ENCODE measurements at places on chromosomes 6 and 20.

- no peak for DNase-seq
Observed at GRCh38 chr6:132365281-132365907, 35.9 kb downstream of the MOXD1 start.

DNA sequence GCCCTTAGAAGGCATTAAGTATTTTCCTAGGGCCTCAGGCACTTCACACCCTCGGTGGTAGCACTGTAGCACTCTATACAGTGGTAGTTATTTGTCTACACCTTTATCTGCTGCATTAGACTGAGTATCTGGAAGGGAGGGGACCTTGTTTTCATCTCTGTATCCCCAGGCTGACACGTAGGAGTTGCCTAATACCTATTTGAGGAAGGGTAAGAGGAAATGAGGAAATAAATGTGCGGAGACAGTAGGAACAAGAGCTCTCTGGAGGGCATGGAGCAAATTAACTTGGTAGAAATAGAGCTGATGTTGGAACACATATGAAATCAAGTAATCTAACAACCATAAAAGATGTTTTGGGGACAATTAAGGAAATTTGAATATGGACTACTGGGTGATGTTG lies 3.9 kb downstream of the CNPY3 start:
- DNase-seq, result no peak

- no peak for DNase-seq
Observed at GRCh38 chr6:138526822-138527235, 27.5 kb upstream of the NHSL1 start.

DNA sequence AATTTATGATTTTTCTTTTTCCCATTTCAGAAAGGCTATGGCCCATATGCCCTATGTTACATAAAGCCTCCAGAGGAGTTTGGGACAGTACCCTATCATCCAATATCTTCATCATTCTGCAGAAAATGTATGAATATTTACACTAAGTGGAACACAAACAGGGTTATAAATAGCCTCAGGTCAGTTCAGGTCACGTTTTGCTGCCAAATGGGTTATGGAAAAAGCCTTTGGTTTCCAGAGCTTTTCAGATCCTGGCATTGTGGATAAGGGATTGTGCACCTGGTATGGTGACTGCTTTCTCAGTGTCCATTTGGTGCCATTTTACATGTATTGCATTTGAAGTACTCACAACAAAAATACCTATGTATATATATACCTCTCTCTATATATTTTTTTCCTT lies 29.4 kb downstream of the UTRN start:
- no peak for DNase-seq

- no peak for DNase-seq
Observed at GRCh38 chr6:122568350-122568749, 41.9 kb upstream of the PKIB start.

GRCh38 chr6:151154418-151154817 lies 85.3 kb upstream of the AKAP12 start:
- peak; percentile 45 for DNase-seq

DNA sequence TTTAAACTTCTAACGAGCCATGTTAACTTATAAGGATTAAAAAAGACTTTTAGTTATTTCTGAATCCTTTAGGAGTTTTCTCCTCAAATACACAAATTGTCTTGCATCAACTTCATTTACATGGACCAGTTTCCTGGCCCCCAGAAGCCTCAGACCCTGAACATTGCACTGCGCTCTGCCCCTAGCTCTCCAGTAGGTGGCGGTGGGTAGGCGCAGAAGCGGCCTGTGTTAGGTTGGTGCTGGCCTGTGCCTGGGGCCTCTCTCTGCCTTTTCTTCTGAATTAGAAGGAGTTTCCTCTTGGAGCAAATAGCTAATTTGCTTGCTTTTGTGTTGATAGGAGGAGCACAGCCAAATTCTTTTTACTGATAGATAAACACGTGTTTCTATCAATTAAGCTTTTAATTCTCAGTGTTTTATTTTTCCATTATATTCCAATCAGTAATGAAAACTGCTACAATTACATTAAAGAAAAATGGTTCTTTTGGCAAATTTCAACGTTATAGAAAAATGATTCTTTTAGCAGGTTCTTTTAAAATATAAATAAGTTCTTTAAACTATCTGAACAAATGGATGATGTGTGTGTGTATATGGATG lies 44.4 kb downstream of the DTD1 start:
- DNase-seq, result peak; percentile 81

- no peak for DNase-seq
Observed at GRCh38 chr6:44008821-44009370, 118.4 kb downstream of the MRPL14 start.

- DNase-seq, result no peak
Observed at GRCh38 chr6:132490024-132490423, 22.9 kb downstream of the STX7 start.

- DNase-seq, result no peak
Observed at GRCh38 chr6:23647045-23647444, 479.0 kb upstream of the NRSN1 start.

- no peak for DNase-seq
Observed at GRCh38 chr6:4449409-4449808, 314.0 kb upstream of the ECI2 start.

DNA sequence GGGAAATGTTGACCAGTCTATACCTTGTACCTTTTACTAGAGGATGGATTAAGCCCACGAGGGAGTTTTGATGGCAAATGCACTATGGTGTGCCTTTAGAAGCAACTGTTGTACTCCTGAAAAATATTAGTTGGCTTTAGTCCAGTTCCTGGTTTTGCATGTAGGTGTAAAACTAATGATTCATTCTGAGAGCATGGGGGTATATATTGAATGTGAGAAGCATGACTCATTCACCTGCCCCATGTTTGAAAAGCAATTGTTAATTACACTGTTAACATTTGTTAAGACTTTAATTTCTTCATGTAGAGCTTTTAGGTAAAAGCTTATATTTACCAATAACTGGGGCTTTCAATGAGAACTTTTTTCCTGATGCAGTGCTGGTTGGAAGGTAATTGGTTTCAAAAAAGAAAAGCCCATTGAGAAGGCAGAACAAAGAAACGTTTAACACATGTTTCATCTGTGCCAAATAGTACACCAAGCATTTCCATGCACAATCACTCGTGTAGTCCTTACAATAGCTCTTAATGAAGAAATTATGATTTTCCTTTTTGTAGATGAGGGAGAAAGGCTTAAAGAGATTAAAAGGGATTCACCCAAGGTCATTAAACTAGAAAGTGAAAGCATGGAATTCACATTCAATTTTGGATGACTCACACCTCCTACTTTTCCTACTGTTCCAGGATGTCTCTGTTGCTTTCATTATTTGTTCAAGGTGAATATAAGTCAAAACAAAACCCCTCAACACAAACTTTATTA lies 134.1 kb downstream of the CCDC170 start:
- DNase-seq, result no peak

DNA sequence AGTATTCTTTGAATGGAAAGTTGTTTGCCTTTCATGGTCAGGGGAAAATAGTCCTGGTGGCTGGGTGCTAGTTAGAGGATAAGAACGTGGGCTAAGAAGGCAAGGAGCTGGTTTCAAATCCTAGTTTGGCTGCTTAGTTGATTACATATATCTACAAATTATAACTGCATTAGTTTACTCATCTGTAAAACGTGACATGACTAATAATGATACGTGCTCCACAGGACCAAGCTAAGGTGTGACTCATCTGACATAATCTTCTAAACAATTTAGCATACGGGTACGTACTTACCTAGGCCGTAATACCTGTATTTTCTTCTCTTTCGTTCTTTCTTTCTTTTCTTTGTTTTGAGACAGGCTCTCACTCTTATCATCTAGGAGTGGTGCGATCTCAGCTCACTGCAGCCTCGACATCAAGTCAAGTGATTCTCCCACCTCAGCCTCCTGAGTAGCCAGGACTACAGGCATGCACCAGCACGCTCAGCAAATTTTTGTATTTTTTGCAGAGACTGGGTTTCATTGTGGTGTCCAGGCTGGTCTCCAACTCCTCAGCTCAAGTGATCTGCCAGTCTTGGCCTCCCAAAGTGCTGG lies 1274.2 kb upstream of the GJE1 start:
- DNase-seq, result no peak

DNA sequence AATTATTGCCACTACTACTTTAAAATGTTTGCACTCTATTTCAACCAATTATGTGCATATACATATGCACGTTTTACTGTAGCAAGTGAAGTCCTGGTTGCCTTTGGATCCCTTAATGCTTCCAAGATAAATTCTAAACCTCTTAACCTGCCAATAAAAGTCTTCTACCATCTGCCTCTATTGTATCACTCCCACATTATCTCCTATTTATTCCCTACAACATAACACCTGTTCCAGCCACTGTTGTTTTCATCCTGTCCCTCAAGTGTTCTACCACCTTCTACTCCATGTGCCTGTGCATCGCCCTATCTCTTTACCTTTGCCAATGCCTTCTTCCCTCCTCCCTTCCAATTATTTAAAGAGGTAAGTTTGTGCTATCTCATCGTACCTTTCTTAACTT lies 499.0 kb upstream of the RNF217 start:
- DNase-seq, result no peak

DNA sequence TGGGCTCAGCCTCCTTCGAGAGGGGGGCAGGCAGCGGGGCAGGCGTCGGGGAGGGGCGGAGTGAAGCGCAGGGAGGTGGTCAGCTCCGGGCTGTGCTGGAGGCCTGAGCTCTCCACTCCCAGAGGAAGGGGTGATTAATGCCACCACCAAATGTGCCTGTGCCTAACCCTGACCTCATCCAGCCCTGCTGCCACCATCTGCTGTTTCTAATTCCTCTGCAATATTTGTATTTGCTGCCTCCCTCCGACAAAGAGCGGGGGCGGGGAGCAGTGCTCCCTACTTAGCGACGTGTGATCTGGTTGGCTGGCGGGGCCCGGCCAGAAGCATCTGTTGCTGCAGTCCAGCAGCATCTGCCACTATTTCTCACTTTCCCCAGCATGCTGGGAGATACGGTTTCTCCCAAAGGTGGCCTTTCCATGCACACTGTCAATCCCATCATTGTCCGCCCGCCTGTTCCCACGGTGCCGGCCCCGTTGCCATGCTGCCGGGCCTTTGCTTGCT lies 47.0 kb downstream of the DLL1 start:
- DNase-seq, result no peak

- DNase-seq, result no peak
Observed at GRCh38 chr6:13373919-13374318, 45.6 kb upstream of the TBC1D7 start.

GRCh38 chr20:934186-934840 lies 18.2 kb upstream of the ANGPT4 start:
- no peak for DNase-seq

- no peak for DNase-seq
Observed at GRCh38 chr6:165468340-165469235, 159.2 kb upstream of the C6orf118 start.

DNA sequence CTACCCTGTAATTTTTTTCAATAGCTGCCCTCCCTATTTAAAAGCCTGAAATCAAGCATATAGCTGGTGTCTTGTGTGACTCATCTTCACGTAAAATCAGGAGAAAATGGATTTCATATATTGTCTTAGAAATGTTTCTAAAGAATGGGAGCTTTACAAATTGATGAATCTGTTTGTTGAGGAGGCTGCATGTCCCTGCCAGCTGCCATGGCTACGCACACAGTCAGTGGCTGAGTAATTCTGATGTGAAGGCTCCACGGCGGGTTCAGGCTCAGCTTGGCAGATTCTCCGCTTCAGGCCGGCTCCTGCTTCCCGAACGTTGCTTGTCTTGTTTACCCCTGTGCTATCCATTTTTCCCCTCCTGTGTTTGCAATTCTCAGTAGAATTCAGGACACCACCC lies 82.8 kb downstream of the CCDC170 start:
- no peak for DNase-seq

GRCh38 chr6:134605034-134605433 lies 287.1 kb upstream of the SGK1 start:
- no peak for DNase-seq

DNA sequence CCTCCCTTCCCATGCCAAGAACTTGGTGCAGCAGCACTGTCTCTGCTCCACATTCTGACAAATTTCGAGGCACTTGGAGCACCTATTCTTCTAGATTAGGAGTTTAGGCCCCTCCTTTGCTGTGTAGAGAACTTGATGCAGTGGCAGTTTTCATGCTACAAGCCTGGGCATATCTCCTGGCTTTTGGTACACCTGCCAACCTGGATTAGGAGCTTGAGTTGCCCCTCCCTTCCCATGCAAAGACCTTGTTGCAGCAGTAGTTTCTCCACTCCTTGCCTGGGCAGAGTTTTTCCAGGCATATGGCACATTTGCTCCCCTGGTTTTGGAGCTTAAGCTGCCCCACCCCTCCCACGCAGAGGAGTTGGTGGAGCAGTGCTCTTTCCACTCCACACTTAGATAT lies 956.1 kb downstream of the EYS start:
- DNase-seq, result no peak

DNA sequence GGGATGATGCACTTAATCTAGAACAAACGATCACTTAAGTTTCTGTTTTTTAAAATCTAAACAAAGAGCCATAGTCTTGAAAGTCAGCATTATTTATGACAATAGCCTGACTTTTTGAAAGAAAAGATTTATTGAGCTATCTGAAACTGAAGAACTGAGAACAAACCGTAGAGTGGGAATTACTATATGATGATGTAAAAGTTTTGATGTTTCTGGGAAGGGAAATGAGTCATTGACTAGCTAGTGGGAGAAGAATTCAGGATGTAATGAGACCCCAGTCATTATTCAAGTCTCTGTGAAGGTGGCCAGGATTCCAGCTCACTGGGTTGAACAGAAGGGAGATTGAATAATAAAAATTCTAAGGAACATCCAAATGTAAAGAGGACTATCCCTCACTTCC lies 83.4 kb upstream of the FABP7 start:
- DNase-seq, result no peak

DNA sequence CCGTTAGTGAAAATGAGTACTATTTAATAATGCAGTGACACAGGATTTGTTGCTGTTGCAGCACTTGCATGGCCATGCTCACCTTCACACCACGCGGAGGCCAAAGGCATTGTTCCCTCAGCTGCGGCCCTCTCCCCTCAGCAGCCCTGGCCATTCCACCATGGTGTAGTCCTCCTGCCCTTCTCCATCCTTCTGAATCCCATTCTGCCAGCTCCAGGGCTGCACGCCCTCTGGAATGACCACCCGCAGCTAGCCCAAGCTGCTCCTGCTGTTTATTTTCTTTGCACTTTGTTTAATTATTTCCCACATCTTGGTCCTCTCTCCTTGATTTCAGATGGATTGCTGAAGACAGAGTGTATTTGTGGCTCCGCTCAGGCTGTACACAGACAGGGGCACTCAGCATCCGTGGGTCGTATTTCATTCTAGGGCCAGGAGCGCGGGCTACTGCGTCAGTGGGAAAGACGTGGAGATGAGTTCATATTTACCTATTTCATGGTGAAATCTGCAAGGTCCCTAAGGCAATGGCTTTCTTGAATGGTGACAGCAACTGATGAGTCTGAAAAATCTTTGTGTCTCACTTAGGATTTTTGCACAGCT lies 81.4 kb upstream of the DUSP22 start:
- no peak for DNase-seq
